ENCODE measurements at places on chromosomes 3 and 15.

- DNase-seq, result no peak
Observed at GRCh38 chr3:31620656-31621055, 87.9 kb downstream of the STT3B start.

DNA sequence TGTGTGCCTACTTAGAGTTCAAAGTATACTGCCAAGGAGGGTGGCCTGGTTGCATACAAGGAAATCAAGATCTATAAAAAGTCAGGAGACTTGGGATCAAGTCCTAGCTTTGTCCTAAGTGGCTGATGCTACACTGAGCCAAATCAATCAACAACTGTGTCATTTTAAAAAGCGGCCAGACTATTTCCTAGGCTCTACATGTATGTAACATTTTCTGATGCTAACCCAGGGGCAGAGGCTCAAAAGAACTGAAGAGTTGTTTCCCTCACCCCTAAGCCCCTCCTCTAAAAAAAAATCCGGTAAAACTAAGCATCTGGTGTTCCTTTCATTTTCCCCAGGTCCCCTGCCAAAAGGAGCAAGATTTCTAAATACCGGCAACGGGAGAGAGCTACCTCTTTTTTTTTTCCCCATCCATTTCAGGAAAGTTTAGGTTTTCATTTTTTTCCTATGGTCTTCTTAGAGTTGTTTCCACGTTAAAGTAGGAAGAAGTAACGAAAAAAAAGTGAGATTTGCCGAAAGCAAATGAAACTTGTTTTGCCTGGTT, 18.8 kb upstream of the CHD2 start:
- no peak for DNase-seq

GRCh38 chr15:51335087-51335486, 3.3 kb downstream of the CYP19A1 start:
- DNase-seq, result no peak

- no peak for DNase-seq
Observed at GRCh38 chr3:171801738-171802589, 8.3 kb downstream of the PLD1 start.

- DNase-seq, result no peak
Observed at GRCh38 chr3:35757991-35758757, 118.8 kb downstream of the ARPP21 start.

DNA sequence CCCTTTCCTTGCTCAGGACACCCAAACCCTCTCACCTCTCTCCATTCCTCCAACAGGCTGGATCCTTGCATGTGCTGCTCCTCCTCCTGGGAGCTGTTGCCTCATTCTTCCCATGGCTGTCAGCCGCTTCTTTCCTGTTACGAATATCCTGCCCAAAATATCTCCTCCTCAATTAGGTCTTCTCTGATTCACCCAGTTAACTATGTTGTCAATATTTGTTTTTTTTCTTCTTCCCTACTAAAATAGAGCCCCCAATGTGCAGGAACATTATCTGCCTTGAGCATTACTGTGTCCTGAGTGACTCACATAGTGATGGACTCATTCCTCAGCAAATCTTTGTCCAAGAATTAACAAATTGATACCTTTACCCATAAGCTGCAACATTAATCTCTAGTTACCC, 357.2 kb downstream of the CLSTN2 start:
- DNase-seq, result no peak

GRCh38 chr15:40338041-40338657, 2.6 kb downstream of the CCDC9B start:
- no peak for DNase-seq

DNA sequence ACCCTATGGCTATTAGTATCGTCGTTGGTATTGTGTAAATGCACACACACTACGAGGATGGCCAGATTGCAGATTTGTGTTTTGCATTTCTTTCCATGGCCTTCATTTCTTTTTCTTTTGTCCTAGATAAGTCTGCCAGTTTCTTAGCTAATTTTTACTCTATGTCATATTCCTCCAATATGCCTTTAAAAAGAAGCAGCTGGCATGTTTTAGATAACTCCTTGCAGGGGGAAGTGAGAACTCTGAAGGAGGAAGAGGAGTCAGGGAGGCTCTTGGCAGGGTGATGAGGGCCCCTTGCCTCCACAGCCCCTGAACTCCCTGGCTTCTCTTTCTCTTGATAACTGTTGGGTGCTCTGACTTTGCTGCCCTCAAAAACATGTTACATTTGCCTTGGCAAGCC, 244.0 kb downstream of the GABRG3 start:
- no peak for DNase-seq

- no peak for DNase-seq
Observed at GRCh38 chr3:46675843-46676567, 17.5 kb downstream of the ALS2CL start.

DNA sequence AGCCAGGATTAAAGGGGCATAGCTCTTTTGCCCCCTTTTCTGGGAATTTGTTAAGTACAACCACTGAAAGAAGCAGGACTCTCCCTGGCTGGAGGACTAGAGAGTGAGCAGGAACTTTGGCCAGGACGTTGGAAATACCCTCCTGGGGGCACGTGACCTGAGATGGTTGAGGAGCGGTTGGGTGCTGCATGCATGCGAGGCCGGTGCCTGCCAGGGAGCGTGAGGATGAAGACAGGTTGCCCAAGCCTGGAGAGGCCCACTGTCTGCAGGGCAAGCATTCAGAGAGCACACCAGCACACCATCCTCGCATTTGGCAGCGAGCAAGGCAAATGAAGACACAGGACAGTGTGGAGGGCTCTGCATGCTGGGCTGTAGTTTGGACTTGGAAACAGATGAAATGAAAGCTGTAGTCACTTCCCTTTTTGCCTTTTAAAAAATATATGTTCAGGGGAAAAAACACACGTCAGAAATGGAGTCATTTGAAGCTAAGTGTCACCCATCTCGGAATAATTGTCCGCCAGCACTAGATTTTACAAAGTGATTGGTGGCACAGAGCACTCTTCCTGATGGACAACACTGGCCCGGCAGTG, 217.6 kb downstream of the SLCO3A1 start:
- no peak for DNase-seq
